NCI-H69 (cell line): ENCODE measurements at places on chromosomes 12 and 14.
A peak's percentile ranks its signal among the peaks of the same experiment; 100 is the strongest.

DNA sequence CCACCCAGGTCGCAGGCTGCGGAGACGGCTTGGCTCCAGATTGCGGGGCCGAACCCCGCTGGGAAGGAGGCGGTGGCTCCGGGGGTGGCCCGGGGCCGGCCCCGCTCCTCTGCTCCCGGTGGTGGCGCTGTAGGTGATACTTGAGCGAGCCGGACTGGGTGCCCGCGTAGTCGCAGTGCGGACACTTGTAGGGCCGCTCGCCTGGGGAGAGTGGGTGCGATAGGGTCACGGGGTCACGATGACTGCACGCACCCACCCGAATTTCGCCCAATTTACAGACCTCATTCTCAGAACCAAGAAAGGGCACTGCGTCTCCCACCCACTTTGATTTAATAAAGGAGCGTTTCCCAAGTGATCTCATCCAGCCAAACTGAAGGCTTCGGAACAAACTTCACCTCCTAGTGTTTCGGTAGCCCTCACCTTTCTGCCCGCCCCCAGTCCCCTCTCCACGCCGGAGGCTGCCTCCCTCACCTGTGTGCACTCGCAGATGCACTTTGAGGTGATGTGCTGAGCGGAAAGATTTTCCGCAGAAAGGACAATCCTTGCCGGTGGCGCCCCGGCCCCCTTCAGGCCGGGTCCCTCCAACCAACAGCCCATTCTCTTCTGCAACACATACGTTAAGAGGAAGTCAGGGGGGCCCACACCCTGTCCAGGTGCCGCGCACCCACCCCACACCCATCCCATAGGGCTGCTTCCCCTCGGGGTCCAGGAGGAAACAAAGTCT is 7.4 kb downstream of the ZNF219 start:
- no peak for DNase-seq

DNA sequence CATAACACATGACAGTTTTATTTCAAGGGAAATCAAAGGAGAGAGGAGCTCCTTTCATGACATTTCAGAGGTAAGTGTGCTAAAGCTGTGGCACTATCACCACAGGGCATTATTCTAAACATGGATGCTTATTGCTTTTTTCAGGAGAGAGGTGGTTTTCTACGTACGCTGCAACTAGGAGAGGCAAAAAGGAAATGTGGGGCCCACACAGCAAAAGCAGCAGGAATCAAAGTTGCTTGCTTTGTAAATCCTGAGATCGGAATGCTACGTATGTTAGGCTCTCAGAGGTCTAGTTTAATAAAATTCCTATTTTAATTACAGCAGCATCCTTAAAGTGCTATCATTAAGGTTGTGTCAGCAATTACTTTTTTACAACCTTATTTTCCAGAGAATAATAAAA is 55.0 kb upstream of the GRIP1 start:
- DNase-seq, result no peak

GRCh38 chr14:65560340-65561027 is 148.0 kb downstream of the FUT8 start:
- DNase-seq, result peak; percentile 93

- DNase-seq, result no peak
Measured at GRCh38 chr12:131057211-131057721, 103.6 kb downstream of the ADGRD1 start.

GRCh38 chr12:68224613-68225285 is 861 bp downstream of the IL26 start:
- peak; percentile 1 for DNase-seq

GRCh38 chr12:48817873-48818830 is at the start of gene CACNB3:
CACNB3 (plus strand) TSS chr12:48818496; CDS start chr12:48818930, 434 bp downstream.
- DNase-seq, result peak; percentile 92

DNA sequence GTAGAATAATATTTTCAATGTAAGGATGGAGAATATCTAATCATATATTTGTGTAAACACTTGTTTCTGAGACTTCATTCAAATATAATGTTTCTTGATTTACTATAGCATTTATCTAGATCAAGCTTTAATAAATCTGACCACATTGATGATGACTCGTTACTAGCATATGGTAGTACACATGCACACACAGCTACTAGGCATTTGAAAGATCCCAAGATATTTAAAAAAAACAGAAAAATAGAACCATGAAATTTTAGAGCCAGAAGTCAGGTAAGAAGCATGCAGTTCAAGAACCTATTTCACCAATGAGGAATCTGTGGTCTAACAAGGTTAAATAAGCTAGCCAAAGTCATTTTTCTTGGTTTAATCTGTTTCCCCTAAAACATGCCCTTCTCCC is 32.0 kb downstream of the DCP1B start:
- DNase-seq, result no peak

DNA sequence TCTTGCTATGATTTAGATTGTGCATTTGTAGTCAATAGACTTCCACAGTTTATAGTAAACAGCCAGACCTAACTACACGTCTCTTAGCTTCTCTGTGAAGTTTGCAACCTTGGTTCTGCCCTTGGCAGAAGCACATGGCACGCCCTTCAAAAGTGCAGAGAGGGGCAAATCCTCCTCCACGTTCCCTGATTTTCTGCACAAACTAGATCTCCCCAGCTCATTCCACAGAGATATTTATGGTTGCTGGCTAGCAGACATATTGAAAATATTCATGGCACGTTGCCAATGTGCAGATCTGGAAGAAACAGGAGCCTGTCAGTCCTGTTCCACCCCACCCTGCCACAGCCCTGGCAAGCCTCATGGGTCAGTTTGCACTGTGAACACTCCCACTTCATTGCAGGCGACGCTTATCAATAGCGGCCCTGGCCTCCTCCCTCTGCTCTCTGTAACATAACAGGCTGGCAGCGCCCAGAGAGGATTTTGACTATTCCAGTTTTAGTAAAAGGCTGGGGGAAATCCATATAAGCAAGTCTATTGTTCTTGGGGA is 6.5 kb upstream of the LGALS3 start:
- peak; percentile 42 for DNase-seq

DNA sequence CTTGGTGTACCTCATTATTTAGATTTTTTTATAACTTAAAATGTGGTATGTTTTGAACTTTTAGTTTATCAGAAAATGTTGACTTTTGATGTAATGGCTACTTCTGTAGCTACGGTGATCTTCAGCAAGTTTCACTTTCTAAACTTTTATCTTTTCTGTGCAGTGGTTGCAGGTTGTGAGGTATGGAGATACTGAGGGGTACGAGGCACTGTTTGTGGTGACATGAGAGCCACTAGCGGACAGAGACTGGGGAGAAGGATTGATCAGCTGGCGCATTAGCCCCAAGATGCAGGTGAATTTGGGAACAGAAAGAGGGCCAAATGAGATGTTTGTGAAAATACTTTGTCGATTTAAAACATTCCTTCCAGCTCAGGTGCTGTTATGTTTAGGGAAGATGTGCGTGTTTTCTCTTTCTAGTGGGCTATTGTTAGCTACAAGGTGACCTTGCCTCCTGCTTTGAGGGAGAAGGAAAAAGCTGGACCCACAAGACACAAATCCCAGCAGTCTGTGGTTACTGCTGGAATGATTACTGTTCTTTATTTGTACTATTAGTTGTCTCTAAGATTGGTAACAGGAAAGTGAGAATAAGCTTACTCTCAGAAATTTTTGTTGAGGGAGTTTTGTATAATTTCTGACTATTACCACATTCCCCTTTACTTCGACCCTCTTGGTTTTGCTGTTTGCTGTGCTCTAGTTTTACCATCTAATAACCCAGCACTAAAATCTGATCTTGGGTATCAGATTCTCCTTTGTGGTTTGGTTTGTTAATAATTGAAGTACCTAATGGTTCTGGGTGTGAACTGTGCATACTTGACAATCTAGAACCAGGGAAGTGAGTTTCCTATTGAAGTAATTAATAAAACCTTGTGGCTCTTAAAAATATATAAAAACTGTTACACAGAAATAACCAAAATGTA is 61.7 kb downstream of the FBXO34 start:
- peak; percentile 28 for DNase-seq

GRCh38 chr12:90449611-90450010 is 505.4 kb downstream of the CCER1 start:
- DNase-seq, result no peak

DNA sequence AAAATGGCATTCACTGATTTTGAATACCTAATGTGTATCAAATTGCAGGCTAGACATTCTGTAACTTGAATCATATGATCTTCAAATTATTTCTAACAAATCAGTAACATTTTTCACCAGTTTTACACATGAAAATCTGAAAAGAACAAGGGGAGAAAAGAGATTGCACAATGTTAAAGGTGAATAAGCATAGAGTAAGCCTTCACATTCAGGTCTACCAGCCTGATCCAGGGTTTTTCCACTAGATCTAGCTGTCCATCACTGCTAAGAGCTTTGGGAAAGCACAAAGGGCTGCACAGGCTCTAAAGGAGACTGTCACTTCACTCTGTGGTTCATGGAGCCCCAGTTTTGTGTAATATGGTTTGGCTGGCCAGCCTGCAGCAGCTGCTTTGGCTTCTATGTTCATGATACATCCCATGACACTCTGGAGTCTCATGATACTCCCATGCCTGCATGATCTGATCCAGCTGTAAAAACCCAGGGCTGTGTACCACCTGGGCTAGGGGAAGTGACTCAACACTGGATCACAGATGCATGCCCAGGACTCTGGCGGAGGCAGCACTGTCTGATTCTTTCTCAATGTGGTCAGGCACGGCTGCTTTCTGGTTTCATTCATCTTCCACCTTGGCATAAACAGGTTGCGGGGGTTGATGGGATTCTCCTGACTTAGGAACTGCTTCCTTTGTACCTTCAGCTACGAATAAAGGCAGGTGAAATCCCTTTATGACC is 859.7 kb downstream of the GALC start:
- peak; percentile 46 for DNase-seq

GRCh38 chr14:94122438-94122837 is 7.0 kb downstream of the IFI27L2 start:
- no peak for DNase-seq

- DNase-seq, result no peak
Measured at GRCh38 chr12:127125607-127126259, 1141.2 kb upstream of the TMEM132C start.

DNA sequence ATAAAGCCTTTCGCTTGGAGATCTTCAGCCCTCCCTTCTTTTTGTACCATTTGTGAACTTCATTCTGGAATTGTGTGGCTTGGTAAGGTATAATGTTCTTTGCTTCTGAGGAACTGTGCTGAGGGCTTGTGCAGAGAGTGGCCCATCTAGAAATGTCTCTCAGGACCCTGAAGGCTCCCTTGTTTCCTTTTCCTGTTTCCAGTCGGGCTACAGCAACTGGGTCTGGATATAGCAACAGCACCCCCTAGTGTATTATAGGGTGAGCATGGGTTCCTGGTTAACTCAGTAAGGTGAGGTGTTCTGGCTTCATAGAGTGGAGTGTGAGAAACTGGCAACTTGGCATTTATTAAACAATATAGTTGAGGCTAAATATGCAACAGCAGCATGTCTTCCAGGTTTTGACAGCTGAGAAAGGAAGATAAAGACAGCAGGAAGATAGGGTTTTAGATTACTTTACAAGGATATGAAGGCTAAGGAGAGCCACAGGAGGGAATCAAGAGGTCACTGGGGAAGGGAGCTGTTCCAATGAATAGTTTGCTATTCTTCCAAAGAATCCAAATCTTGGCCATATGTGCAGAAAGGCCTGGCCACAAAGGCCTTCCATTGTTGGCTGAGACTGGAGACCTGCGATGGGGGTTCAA is 49.1 kb upstream of the RNU6-8 start:
- DNase-seq, result peak; percentile 86

DNA sequence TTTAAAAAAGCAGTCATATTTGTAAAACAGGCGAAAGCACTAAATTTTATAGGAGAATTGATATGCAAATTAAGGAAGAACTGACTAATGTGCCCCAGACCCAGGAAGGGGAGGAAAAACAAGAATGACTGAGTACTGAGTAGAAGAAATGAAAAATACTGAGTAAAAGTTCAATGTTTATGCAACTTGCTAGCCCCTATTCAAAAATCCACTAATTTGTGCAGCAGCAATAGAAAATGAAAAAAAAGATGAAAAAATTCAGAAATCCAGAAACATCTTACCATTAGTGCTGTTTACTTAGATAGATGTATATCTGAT is 6.1 kb downstream of the CHD8 start:
- no peak for DNase-seq
